ENCODE measurements at places on chromosomes 2 and 18. TPM values are rescaled to one million over a fixed set of nuclear protein-coding genes. Genes with fewer than 3 reads are reported as not detected.

The SP140L gene
- 7.9 TPM for total RNA-seq

DNA sequence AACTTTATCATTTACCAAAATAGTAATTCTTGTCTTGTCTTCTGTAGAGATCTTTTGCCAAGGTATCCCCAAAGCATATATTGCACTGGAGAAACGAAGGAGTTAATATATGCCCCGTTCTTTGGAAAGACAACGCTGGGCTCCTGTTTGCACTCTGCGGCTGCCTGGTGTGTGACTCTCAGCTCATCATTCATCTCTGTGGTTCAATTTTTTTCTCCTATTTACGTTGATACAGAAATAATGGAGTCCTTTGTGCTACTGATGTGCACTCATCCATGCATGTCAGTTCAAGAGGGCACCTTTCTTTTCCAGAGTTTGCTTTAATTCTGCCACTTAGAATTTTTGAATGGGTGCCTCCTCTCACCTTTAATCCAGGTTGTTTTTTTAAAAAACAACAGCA lies 655.5 kb downstream of the DCDC2C start:
- DNase-seq = no peak

DNA sequence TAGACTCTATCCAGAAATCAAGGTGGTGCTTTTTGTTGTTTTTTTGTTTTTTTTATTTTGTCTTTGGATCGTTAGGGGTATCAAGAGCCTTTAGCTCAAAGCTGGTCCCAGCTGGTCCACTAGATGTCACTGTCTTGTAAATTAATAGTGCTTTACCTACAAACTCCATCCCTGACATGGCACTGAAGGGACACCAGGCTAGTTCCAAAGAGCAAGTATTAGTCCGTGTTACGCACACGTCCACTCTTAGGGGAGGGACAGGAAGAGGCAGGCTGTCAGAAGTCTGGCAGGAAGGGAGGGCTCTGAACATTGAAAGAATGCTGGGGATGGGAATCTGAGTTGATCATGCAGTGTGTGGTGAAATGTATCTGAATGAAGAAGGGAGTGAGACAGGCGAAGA lies 85.9 kb upstream of the CCBE1 start:
- peak; percentile 43 for DNase-seq

DNA sequence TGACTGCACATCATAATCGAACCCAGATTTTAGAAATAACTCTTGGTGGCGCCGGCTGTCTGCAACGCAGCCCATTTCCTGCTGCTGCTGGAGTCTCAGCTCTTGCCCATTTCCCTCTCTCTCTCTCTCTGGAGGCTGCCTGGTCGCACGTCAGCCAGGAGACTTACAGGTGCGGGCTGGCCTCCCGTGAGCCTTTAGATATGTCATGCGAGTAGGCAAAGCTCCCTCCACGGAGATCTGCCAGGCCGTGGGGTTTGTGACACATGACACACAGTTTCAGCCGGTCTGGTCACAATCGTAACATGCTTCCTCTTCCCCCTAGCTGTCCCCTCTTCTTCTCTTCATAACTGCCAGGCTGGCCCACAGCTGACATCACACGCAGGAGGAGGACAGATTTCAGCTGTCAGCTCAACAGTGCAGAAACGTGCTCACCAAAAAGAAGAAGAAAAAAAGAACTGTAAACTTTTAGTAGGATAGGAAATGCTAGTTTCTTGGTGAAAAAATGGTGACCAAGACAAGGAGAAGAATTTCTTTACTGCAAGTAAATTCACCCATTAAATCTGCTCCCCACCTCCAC lies 489.3 kb downstream of the ZNF516 start:
- DNase-seq = no peak

- no peak for DNase-seq
Measured at GRCh38 chr2:76669966-76670465, 852.2 kb downstream of the LRRTM4 start.
